ENCODE measurements at places on chromosomes 2 and 18.

DNA sequence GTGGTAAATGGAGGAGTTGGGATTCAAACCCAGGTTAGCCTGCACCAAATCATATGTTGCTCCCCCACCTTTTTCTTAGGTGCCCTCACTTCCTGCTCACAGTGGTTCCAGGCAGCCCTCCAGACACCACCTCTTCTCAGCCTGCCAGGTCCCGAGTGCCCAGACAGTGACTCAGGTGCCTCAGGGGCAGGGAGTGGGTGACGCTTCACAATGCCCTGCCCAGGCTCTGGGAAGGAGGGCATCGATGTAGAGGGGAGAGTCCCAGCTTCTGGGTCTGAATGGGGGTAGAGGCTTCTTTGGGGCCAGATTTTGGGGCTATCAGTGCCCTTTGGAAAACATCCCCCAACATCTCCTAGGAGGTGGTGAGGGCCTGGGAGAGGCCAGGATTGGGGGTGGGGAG, 5.2 kb upstream of the DNAJB2 start:
- DNase-seq, result no peak

GRCh38 chr2:222525811-222526210, 101.5 kb downstream of the SGPP2 start:
- no peak for DNase-seq

DNA sequence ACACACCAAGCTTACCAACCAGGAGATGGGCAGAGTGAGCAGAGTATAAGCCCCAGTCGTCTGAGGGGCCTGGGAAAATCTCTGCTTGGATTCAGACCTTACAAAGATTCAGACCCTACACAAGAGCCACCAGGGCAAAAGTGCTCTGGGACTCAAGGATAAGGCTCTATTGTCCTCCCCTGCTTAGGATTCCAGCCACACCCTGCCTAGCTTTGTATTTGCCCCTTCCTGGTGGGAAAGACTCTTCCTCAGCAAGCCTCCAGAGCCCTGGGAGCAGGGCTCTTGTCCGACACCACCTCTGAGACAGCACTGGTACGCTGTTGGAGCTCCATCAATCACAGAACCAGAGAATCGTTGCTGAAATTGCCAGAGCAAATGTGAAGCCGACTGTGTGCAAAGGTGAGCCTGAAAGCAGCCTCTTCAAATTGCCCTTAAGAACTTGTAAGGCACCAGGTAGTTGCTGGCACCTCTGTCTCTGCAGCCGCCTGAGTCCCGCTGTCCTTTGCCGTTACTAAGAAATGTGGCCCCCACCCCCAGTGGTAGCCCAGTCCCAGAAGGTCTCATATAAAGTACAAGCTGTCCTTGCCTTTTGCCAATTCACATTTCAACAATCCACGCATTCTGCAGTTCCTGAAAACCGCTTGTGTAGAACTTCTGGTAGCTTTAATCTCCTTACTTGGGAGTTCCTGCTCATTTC, 148.7 kb downstream of the CTIF start:
- no peak for DNase-seq

DNA sequence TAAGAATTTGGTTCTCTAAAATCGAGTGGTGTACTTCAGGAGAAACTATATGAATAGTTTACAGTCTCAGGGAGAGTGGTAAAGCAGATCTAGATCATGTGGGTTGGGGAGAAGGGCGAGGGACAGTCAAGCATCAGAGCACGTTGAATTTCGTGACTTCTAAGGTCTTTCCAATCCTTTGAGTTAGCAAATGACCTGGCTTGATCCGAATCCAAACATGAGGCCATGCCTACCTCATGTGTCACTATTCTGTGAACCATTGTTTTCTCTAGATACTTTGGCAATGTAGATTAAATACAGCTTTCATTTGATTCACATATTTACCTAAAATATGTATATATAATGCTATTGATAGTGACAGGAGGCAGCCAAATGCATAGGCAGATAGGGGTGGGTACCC, 674.9 kb downstream of the NYAP2 start:
- DNase-seq, result no peak

DNA sequence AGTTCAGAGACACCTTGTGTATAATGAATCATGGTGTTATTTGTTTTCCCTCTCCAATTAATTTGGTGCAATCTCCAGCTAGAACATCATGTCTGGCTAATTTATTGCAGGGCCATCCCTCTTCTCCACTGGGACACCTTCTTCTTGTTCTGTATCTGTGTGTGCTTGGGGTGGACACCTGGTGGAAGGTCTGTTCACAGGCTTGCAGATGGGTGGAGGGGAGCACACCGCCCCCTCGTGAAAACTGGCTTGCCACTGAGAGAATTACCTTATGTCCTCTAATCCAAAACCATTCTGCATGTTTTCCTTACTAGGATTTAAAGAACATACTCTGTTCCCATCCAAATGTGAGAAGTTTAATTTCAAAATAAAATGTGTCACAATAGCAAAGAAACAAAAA, 1160.4 kb upstream of the ZEB2 start:
- no peak for DNase-seq

GRCh38 chr18:61236356-61237057, 96.7 kb upstream of the CDH20 start:
- no peak for DNase-seq

GRCh38 chr2:127261804-127262406, 32.0 kb downstream of the ERCC3 start:
- no peak for DNase-seq

- no peak for DNase-seq
These were observed 520.6 kb downstream of the TNS1 start for GRCh38 chr2:217482056-217482710.

GRCh38 chr18:36089001-36089400, 21.6 kb upstream of the RPRD1A start:
- DNase-seq, result no peak

GRCh38 chr2:25331686-25332365, 9.9 kb downstream of the DNMT3A start:
- DNase-seq, result no peak

GRCh38 chr2:61898810-61899209, 6.7 kb upstream of the COMMD1 start:
- peak; percentile 71 for DNase-seq

- no peak for DNase-seq
These were observed 640.4 kb downstream of the NRXN1 start for GRCh38 chr2:50391556-50391955.
